ENCODE measurements at places on chromosomes 5 and 9.

DNA sequence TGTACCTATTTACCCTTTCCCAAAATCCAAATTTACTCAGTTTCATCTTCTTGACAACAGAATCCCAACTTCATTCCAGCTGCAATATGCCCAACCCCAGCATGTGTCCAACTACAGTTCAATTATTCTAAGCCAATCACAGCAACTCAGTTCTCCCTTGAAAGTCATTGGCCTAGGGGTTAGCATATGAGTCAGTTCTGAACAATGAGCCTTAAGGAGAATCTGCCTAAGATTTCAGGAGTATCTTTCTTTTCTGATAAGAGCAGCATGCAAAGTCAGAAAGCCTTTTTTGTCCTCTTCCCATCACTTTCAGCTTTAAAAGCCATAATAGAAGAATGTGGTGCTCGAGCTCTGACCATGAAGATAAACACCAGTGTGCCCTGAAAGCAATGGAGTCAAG is 44.4 kb upstream of the RASGRF2 start:
- DNase-seq: no peak

GRCh38 chr9:107983181-107983603 is 493.6 kb upstream of the KLF4 start:
- no peak for DNase-seq

- DNase-seq: no peak
Observed at GRCh38 chr5:174698156-174698555, 26.2 kb upstream of the MSX2 start.

DNA sequence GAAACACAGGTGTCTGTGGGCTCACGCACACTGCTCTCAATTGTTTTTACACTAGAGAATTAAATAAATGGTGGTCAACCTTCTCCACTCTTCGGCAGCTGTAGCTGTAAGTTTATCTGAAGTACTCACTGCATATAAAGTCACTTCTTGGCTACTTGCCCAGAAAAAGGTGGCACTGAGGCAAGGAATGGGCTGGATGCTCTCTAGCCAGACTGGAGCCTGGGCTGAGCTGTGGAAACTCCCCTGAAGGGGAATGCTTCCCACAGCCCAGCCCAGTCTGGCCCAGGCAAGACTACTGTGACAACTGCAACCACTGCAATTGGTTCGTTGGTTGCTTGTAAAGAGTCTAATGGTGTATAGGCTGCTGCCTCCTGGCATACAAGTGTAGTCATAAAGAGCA is 4.5 kb downstream of the LEAP2 start:
- DNase-seq: no peak

DNA sequence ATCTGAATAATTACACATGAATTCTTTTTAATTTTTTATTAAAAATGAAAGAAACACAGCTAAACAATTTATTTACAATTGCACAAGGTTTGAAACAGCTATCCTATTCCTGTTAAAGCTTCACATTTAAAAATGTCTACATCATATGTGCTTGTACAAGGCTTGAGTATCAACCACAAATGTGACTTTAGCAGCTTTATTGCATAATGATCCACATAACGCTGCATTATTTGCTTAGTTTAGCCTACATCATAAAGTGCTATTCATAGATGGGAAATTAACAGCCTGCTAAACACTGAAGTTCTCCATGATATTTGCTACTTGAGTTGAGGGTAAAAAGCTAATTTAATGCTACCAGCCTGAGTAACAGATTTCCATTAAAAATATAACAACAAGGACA is 45.0 kb downstream of the TRIM36 start:
- no peak for DNase-seq

DNA sequence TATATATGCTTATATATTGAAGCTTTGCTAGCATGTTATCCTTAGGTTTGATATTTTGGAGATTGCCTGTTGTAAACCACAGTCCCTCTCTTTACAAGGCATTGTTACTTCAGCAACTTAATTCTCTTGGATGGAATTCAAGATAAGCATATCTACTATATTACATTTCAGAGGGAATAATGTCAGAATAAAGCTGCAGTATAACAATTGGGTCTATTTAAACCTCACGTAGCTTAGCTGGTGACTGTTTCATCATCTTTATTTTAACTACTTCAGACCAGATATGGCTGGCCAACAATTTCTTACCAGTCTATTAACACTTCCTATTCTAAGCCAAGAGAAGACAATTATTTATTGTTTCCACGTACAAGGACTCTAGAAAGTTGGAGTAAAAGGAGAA is 27.1 kb downstream of the ZCCHC10 start:
- DNase-seq: no peak

DNA sequence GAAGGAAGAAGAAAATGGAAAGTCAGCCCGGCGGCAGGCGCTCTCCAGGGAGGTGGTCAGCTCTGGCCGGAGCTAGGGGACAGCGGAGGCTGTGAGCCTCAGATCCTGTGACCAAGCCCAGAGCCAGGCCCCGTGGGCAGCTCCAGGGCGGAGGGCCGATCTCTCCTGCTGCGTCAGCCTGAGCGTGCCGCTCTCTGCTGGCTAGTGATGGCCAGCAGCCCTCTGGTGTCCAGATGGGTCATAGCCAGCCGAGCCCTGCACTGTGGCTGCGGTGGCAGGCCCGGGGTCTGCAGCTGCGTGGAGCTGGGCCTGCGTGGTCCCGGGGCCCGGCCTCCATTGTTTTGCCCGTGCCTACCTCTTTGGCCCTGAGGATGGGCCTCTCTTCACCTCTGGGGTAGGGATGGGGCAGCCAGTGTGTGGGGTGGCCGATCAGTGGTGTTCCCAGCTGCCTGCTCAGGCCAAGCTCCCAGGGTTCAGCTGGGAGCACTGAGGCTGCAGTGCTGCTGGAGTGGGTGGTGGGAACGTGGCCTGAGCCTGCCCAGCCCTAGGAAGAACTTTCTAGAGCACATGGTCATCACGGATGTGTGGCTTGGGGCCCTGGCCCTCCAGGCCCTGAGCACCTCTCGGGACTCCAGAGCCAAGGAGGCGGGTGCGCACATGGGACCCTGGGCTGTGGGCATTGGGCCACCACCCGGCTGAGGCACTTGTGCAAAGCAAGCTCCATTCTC is 17.1 kb upstream of the NRARP start:
- no peak for DNase-seq

DNA sequence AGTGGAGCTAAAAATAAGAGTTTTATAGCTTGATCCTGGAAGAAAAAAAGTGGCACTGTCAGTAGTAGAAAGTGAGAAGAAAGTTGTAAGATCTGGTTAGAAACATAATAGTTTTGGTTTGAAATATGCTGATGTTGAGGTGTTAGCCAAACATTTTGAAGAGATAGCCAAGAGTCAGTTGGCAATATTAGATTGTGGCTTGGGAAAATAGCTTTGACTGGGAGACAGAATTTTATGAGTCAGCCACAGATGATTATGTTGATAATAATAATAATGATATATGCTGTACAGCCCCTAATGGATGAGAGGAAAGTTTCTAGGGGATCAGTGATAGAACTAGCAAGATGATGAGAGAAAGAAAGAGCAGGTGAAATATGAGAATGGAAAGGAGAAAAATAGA is 12.4 kb upstream of the CDH18 start:
- DNase-seq: no peak

DNA sequence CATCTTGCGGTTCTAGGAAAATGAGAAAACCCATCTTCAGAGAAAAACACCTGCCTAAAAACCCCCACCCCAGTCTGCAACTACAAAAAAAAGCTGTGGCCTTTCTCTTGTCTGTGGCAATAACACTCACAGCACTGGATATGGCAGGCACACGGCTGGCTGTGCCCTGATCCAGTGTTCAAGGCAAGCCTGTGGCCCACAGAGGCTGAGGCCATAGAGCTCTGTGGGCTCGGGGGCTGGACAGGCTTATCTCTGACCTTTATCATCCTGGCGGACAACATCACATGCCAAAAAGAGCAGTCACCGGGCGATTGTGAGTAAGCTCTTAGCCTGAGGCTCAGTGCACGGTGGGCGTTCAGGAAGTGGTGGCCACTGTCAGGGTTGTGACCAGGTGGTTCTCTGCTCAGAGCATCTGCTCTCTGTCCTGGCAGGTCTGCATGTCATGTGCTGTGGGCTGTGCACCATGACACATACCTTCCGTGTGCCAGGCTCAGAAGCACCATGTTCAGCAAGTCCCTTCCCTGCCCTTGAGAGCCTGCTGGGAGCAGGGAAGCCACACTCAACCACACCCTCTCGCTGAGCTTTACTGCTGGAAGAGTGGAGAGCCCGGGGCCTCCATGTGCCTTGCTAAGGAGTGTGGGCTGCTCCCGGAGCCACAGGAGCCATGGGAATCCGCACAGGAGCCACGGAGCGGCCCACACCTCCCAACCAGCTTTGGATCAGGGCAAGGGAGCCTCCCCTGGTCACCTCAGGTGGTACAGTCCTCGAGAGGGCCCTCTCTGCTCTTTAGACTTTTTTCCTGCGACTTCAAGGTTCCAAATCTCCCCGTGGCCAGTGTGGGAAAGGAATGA is 34.6 kb upstream of the WDR38 start:
- DNase-seq: no peak

GRCh38 chr5:10880934-10881333 is 119.9 kb upstream of the DAP start:
- DNase-seq: no peak

DNA sequence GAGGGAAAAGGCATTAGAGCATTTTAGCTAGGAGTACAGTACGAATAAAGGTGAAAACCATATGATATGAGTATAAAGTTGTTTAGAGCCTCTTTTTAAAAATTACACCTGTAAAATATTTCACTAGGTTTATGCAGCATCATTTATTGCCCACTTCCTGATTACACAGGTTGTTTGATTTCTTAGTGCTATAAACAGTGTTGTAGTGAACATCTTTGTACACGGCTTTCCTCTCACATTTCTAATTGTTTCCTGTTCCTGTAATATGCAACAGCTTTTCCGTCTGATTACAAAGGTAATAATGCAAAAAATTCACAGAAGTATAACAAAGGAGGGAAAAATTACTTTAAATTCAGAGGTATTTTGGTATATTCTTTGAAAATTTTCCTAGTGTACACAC is 13.0 kb downstream of the STOM start:
- DNase-seq: no peak

- no peak for DNase-seq
Observed at GRCh38 chr9:93132287-93132927, 1.6 kb downstream of the NINJ1 start.

GRCh38 chr9:116442528-116442927 is 244.6 kb upstream of the TRIM32 start:
- no peak for DNase-seq

DNA sequence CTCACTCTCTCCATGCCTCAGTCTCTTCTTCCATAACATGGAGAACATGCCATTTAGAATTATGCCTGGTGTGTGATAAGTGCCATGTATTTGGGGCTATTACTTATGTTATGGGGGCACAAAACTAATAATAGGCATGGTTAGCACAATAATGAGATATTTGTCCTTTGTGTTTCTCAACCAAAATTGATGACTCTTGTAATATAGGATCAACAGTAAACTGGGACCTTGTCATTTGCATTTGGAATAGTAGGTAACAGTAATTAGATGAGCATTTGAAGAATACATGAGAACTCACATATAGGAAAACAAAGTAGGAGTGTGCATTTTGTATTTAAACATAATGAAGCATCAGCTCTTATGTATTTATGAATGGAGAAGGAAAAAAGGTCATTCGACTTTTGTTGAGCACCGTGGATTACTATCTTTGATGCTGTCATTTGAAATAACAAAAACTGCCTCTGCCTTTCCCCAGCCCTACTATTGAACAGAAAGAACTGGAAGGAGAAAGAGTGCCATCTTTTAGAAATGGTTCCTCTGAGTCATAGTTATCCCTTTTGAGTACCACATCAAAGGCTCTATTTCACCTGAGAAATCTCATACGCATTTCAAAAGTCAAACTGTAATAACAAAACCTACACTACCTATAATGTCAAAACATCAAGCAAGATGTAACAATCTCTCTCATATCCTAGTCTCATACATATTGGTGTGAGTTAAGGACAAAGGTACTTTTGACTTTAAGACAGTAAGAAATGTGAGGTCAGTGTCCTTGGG is 655.2 kb downstream of the PDE4D start:
- no peak for DNase-seq

DNA sequence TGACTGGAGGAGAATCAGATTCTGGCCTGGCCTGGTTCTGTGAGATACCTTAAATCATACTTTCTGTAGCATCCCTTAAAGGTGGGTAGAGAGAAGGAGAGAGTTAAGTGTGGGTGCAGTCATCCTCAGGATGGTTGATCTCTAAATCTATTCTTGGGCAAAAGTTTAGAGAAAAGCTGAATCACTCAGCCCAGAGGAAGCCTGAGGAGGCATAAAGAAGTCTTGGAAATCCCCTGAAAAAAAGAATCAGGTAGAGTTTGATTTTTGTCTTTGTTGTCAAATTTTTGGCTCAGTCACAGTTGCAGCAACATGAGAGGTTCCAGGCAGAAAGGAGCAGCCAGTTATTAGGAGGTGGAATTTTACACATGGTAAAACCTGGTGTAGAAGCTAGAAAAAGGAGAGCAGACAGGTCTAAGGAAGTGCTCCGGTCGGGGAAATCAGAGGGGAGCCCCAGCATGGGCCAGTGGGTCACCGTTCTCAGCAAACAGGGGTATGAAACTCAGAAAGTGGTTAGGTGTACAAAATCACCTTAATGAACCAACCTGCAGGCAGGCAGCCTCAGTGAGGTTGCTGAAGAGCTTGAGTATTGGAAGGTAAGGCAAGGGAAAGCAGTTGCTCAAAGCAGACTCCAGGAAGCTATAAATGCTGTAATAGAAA is 116.2 kb upstream of the CNTLN start:
- DNase-seq: no peak

DNA sequence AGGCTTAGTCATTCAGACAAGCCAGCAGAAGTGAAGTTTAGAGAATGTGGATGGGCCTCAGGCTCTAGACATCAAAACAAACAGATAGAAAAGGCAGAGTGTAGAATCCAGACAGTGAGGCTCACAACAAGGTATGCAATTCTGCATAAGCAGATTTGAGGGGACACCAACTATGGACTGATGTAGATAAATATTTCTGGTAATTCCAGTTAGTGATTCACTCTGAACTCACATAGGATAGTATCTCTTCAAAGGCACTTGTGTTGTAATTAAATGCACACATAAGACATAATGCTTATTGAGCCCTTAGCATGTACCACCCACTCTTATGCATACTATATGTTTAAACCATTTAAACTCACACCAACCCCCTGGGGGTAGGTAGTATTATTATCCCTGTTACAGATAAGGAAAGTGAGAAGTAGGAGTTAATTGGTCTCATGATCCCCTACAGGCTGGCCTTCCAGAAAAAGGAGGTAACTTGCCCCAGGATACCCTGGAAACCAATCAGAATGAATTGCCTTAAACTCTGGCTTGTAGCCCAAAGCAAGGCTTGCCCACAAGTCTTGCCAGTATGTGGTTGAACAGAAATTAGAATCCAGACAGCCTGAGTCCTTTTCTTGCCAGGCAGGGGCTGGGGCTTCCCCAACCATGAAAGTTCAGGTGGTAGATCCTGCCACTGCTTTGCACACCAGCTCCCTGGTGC is 39.5 kb upstream of the HSPB3 start:
- DNase-seq: no peak
